MG63 (cell line): ENCODE measurements at places on chromosomes 2 and 18. TPM values are rescaled to one million over a fixed set of nuclear protein-coding genes. Genes with fewer than 3 reads are reported as not detected.
A peak's percentile ranks its signal among the peaks of the same experiment; 100 is the strongest.

GAD1 gene
- 3.2 TPM in 1 of 2 replicates, not detected in the other for total RNA-seq

GNLY gene
- not detected in 2 replicates for total RNA-seq

REG3G gene
- not detected in 2 replicates for total RNA-seq

RABL2A gene
- total RNA-seq = 1.9 and 2.6 TPM in 2 replicates

DNA sequence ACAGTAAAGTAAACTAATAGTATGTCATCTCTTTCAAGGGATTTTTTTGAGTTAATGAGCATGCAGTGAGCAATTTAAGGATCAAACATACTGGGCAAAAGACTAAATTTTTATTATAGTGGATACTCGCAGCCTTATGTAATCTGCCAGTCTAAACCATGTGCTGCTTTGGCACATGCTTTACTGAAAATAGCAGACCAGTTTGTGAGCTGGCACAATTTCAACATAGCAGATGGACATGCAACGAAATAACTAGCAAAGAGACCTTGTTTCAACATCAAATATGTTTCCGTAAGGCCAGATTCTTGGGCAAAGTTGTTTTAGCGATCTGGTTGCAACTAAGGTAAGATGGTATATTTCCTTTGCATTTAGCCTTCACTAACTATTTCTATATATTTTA is 807.3 kb downstream of the NR4A2 start:
- no peak for DNase-seq

GRCh38 chr2:142030735-142031134 is 100.1 kb downstream of the LRP1B start:
- DNase-seq = no peak

GRCh38 chr18:68803356-68803755 is 5.5 kb downstream of the CCDC102B start:
- DNase-seq = peak; percentile 62
